ENCODE measurements at places on chromosomes 2 and 18.

GRCh38 chr2:1713142-1713838 is 31.0 kb downstream of the PXDN start:
- DNase-seq = no peak

DNA sequence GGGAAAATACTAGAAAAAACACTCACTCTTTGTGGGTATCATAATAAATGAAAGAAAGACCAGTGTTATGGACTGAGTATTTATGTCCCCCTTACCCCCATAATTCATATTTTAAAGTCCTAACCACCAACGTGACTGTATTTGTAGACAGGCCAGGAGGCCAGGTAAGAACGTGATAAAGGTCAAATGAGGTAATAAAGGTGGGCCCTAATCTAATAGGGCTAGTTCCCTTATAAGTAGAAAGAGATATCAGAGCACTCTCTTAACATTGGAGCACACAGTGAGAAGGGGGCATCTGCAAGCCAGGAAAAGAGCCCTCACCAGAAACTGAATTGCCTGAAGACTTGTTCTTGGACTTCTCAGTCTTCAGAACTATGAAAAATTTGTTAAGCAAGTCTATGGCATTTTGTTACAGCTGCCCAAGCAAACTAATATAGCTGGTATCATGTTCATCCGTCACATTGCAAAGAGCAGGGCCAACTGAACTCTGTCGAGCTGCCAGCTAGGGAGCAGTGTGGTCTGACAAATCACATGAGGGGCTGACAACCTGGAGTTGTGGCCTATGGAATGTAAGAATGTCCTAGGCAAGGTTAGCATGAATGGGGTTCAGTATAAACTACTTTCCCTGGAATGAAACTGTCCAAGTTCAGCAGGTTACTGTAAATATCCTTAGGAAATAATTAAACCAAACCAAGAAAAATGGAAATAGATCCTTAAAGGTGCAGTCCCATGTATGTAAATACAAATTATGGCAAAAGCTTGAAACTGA is 280.9 kb downstream of the ZNF385B start:
- DNase-seq = no peak

DNA sequence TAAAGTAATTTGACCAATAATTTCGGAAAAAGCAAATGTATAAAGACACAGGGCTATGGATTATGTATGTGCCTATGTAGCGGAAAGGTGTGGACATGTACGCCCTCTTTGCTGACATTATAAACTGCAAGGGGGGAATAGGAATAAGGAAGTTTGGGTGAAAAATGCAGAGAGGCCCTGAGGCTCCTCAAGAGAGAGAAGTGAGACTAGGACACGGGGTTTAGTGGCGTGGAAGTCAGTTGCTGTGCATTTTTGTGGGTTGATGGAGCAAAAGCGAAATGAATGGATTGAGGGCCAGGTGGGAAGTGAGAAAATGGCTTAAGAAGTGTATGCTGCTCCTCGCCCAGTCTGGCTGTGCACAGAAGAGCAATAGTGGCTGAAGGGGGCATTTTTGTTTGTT is 96.2 kb upstream of the B3GNT7 start:
- DNase-seq = no peak

- DNase-seq = no peak
Measured at GRCh38 chr2:134324430-134324829, 70.6 kb downstream of the MGAT5 start.

- no peak for DNase-seq
Measured at GRCh38 chr2:84723831-84724230, 157.1 kb downstream of the TRABD2A start.

Data from bone marrow (tissue), 2 donors.